ENCODE measurements at places on chromosomes 5 and 9.

- no peak for DNase-seq
Measured at GRCh38 chr5:54518818-54519508, 1.4 kb downstream of the SNX18 start.

DNA sequence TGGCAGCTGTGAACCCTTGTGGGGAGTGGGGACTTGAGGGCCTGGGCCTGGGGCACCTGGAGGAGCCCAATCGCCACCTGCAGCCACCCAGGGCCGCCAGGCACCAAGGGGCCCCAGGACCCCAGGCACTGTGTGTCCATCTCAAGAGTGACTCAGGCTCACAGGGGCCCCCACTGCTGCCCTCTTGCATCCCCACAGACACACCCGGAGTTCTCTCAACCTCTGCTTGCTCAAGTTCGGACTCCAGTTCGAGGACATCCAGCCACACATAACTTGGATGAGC, 51.9 kb downstream of the MRPL36 start:
- no peak for DNase-seq

- no peak for DNase-seq
Measured at GRCh38 chr9:131517761-131518190, 13.3 kb downstream of the UCK1 start.

GRCh38 chr9:114087721-114088120, 9.6 kb upstream of the AMBP start:
- DNase-seq: no peak

GRCh38 chr9:71704796-71705195, 63.5 kb downstream of the CEMIP2 start:
- DNase-seq: no peak

- peak; percentile 70 for DNase-seq
Measured at GRCh38 chr9:136512651-136513071, 29.8 kb upstream of the SEC16A start.

DNA sequence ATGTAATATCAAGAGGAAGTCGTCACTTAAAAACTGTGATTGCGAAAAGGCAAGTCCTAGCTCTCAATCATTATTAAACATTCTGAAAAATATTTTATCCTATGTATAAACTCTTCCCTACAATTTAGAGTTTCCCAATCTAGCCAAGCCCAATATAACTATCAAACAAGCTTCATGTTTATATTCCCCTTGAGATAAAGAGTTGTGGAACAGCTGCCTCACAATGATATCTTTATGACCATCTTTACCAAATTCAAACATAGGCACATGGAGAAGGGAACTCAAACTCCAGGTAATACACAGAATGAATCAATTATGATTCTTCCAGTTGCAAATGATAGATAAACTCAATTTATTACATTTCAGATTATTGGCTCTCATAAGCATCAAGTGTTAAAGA, 1468.7 kb downstream of the EFNA5 start:
- DNase-seq: no peak

DNA sequence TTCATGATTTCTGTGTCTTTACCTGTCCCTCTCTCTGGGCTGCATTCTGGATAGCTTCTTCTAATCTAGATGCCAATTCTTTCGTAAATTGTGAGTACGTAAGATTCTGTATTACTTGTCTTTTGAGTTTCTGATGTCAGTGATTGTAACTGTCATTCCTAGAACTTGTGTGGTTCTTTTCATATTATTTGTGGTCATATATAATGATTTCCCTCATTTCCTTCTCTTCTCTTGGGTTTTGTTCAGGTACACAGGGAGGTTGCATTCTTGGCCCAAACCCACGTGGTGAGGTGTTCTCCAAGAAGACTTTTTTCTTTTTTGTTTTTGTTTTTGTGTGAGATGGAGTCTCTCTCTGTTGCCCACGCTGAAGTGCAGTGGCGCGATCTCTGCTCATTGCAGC, 13.8 kb downstream of the UGCG start:
- DNase-seq: no peak

DNA sequence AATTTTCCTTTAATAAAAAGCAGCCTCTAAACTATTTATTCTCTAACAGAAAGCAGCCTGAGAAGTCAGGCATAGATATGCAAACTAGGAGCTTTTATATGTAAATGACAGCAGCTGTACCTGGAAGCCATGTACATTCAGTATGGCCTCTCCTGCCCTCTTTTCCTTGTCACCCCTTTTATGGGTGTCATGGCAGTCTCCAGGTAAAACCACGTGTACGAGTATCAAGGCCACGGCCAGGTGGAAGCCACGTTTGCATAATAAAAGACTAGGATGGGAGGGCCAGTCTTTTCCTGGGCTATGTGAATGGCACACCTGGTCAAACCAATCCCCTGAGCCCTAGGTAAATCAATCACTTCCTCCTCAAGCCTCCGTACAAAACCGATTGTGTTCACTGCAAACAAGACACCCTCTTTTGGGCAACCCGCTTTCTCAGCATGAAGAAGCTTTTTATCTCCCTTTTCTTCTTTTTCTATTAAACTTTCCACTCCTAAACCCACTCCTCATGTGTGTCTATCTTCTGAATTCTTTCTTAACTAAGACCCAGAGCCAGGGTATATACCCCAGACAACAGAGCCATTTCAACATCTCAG, 419.5 kb upstream of the CTNND2 start:
- no peak for DNase-seq

GRCh38 chr9:26770821-26771220, 121.8 kb downstream of the CAAP1 start:
- DNase-seq: no peak

DNA sequence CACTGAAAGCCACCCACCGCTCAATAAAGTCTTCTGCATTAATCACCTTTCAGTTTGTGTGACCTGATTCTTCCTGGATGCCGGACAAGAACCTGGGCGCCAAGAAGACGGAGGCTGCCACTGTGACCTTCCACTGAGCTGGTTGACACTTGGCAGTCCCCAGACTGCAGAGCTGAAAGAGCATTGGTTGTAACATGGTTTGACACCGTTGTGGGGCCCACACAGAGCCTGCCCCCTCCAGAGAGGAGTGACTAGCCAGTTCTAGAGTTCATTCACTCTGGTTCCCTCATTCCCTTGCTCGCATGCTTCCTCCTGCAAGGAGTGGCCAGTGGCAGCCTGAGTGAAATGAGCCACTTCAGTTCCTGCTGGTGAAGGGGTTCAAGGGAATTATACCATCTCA, 86.2 kb upstream of the ANXA1 start:
- no peak for DNase-seq

- DNase-seq: no peak
Measured at GRCh38 chr5:94086194-94086593, 344.8 kb upstream of the POU5F2 start.

GRCh38 chr9:5650356-5651105, 21.6 kb downstream of the RIC1 start:
- no peak for DNase-seq
